ENCODE measurements at places on chromosomes 4 and X.

DNA sequence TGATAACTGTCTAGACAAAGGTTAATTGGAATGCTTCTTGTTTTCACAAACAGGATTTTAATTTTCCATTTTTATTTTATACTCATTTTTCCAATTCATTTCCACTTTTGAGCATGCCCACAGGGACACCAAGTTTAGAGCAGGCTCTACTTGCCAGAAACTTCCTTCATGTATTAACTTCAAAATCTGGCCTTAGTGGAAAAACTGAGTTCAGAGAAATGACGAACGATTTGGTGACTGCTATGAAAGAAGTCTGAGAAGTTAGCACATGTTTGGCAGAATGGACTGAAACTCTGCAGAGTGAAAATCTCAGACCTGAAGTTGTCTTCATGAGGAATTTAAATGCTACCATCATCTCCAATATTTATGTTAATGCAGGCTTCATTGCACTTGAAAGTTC lies 214.1 kb downstream of the THOC2 start:
- no peak for DNase-seq

DNA sequence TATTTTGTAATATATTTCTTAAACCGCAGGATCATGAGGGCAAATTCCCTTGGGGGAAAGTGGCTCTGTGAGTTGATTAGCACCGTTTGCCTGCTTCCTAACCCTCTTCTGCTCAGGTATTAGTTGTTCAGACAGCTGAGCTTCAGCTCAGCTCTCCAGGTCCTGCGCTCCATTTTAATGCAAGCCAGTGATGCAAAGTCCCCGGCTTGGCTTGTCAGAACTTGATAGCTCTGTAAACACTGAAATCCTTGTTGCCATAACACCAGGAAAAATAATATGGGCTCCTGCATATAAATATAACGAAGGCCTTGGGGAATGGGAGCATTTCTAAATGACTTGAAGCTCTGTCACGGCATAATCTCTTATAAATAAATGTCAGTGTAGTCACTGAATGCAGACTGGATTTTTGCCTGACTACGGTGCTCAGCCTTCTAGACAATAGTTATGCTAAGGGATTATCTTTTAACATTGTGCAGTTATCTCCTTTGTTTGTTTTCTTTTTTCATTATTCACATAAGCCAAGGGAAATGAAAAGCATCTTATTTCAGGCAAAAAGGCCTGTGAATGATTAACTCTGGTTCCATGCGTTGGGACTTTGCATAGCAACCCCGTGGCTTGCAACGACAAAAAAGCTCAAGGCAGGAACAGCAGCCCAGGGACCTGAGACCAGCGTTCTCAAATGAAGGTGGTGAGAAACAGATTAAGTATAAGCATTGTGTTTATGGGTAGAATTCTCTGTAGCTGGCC lies 253.2 kb downstream of the SPRY1 start:
- DNase-seq, result no peak

DNA sequence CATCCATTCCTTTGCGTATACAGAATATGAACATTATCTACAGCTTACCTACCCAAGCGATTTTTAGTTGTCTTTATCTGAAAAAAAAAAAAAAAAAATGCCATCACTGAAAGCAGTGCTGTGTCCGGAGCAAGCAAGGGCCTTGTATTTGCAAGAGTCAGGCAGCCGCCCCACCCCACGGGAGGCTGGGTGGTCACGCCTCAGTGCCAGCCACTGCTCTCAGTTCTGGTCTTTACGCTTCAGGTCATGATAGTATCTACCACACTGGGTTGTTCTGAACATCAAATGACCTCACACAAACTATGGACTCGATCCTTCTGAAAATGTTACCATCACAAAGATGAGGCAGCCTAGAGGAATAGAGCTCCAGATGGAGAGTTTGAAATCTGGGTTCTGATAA lies 62.7 kb upstream of the HELT start:
- no peak for DNase-seq

GRCh38 chr4:101970547-101971155 lies 180.1 kb downstream of the BANK1 start:
- DNase-seq, result no peak
